Urothelium cell line (cell line): ENCODE measurements at places on chromosomes 4 and X.

DNA sequence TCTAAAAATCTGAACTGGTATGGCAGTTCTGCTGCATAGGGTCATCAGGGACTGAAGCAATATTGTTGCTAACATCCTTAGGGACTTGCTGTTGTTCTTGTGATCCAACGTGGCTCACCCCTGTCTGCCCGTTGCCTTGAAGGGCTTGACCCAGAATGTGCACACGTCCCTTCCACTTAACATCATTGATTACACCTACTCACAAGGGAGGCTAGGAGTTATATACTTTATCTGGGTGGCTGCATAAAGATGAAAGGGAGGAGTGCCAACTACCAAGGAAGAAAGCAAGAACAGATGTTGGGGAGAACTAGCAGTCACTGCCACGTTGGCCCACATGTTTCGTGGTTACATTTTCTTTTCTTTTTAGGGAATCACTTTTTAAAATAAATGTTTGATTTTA is 34.0 kb downstream of the SLC9A6 start:
- DNase-seq = no peak

DNA sequence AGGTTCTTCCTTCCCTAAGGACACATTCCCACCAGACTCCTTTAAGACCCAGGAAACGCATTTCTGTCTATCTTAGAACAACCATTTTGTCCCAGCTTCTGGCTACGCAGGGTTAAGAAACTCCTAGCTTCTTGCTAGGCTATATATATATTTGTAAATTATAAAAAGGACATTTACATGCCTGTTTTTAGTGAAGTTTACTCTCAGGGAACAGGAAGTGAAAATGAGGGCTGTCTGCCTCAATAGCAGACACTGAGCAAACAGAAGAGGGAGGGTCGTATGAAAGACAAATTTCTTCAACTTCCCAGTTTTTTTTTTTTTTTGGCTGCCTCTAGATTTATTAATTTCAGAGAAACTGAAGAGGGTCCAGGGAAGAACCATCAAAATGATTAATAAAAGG is 9.3 kb upstream of the FRMPD3 start:
- no peak for DNase-seq

- no peak for DNase-seq
Measured at GRCh38 chrX:16990839-16991238, 44.4 kb downstream of the REPS2 start.

DNA sequence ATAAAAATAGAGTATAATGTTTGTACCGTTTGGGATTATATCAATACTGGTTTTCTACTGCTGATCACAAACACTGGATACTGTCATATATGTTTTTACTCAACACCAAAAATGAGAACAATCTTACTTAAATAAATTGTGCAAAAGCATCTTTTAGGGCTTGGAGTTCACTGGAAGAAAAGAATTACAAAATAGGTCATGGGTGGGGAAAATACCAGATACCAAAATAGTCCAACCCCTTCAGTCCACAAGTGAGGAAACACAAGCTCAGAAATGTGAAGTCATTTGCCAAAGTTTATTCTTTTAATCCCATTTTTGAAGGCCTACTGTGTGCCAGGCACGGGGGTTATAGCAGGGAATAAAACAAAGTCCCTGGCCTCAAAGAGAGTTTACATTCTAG is 64.4 kb downstream of the ADGRG2 start:
- DNase-seq = no peak

DNA sequence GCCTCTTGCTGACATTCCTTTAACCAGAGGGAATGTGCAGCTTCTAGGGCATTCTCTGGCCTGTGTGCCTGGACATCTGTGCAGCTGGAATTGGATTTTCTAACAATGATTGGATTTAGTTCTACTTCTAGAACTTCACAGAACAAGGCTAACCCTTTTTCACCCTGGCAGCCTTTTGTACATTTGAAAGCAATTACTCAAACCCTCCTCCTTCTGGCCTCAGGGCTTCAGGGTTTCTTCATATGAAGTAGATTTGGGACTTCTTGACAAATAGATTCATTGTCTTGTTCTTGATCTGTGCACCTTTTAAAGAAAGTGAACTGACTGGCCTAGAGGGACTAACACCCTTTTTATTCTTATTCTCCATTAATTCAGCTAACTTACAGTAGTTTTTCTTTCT is 30.1 kb downstream of the SPATA18 start:
- no peak for DNase-seq

- no peak for DNase-seq
Measured at GRCh38 chr4:7661846-7662506, 227.2 kb upstream of the PSAPL1 start.

GRCh38 chr4:109915385-109916026 is 2.8 kb downstream of the EGF start:
- DNase-seq = no peak

DNA sequence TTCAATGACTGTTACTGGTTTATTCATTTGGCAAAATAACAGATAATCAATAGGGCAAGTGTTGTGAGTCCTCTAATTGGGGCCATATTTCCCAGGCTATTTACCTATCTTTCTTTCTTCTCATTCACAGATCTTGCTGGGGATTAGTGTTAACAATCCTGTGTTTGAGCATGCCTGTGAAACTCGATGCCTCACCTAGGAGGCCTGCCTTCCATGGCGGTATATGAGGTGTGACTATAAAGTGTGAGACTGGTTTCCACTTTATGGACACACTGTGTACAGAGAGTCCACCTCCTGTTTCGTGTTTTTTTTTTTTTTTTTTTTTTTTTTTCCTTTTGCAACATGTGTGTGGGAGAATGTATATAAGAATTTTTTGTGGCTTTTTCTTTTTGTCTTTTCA is 199.3 kb downstream of the BMPR1B start:
- DNase-seq = no peak

- no peak for DNase-seq
Measured at GRCh38 chrX:9923357-9923756, 43.8 kb upstream of the CLDN34 start.

DNA sequence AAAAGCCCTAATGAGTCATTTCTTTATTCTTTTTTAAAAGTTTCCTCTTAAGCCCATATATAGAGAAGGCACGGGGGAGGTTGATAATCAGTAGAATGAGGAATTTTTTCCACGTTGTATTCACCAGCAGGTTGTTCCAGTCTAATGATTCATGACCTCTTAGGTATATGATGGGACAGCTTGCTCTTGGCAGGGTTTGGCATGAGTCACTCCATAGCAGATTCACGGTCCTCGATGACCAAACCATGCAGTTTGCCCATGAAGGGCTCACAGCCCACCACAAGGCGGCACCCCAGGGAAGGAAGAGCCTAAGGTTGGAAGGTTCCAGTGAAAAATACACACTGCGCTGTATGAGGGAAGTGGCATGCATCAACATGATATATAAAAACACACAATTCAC is 623.8 kb upstream of the DIPK2B start:
- peak; percentile 89 for DNase-seq

- DNase-seq = no peak
Measured at GRCh38 chr4:188029114-188029513, 33.5 kb downstream of the ZFP42 start.

- DNase-seq = peak; percentile 59
Measured at GRCh38 chrX:129961180-129962083, 21.0 kb upstream of the BCORL1 start.

GRCh38 chr4:153564630-153565525 is 98.7 kb downstream of the TMEM131L start:
- DNase-seq = no peak

- no peak for DNase-seq
Measured at GRCh38 chrX:48713847-48714246, 17.3 kb downstream of the SUV39H1 start.

GRCh38 chr4:152485726-152486276 is 50.1 kb downstream of the FBXW7 start:
- no peak for DNase-seq

GRCh38 chr4:86181585-86181984 is 178.3 kb downstream of the MAPK10 start:
- DNase-seq = peak; percentile 8

- DNase-seq = no peak
Measured at GRCh38 chrX:15418707-15419181, 34.5 kb upstream of the VEGFD start.

DNA sequence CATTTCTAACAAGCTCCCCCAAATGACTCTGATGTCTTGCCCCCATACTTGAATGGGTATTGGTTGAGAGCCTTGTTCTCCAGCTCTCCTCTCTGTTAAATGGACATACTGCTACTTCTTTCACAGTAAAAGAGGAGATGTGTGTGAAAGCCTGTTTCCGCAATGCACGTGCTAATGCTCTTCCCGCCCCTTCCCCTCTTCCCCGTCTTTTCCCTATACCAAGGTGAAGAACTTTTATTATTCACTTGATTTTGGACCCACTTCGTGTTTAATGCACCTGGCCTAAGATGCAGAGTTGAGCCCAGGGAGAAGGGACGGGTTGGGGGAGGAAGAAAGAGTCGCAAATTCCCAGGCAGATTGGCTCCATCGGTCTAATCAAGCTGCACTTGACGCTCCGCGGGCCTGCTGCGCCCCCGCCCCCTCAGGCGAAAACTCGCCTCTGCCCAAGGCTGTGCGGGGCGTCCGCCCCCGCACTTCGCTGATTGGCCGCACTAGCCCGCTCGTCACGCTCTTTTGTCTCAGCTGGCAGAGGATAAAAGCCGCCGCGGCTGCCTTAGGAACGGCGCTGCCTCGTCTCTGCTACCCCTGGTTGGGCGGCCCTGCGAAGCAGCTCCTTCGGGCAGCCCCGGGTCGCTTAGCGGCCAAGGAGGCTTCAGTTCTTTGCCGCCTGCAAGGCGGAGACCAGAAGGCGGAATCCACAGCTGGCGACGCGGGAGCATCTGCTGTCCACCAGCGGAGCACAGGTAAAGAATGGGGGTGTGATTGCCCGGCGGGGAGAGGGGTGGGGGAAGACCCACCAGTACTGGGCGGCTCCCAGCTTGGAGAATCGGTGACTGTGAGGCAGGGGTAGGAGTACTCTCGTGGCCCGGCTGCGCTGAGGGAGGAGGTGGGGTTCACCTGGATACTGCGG is at the start of gene ZCCHC12:
Gene ZCCHC12, plus strand, starts transcription at position 562 of the 910 bp plus-strand sequence. CDS start 1,421 bp downstream, outside the sequence.
- DNase-seq = no peak

GRCh38 chrX:38142610-38143009 is 78.1 kb downstream of the SRPX start:
- no peak for DNase-seq

- no peak for DNase-seq
Measured at GRCh38 chr4:3248811-3249661, at the start of gene MSANTD1. MSANTD1 (plus strand) TSS chr4:3249159; CDS start chr4:3249223, 64 bp downstream.

GRCh38 chr4:150906987-150907633 is 108.0 kb downstream of the LRBA start:
- DNase-seq = peak; percentile 12

DNA sequence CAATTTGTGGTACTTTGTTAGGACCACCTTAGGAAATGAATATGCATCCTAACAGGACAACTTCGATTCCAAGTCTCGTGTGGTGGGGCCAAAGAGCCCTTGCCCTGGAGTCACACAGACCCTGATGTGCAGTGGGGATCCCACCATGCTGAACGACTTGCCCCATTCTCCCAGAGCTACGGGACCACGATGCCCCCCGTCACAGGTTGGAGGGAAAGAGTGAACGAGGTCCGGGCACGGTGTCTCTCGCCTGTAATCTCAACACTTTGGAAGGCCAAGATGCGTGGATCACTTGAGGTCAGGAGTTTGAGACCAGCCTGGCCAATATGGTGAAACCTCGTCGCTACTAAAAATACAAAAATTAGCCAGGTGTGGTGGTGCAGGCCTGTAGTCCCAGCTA is 14.4 kb upstream of the MSX1 start:
- no peak for DNase-seq

GRCh38 chrX:149259241-149259640 is 245.9 kb downstream of the IDS start:
- DNase-seq = peak; percentile 33

DNA sequence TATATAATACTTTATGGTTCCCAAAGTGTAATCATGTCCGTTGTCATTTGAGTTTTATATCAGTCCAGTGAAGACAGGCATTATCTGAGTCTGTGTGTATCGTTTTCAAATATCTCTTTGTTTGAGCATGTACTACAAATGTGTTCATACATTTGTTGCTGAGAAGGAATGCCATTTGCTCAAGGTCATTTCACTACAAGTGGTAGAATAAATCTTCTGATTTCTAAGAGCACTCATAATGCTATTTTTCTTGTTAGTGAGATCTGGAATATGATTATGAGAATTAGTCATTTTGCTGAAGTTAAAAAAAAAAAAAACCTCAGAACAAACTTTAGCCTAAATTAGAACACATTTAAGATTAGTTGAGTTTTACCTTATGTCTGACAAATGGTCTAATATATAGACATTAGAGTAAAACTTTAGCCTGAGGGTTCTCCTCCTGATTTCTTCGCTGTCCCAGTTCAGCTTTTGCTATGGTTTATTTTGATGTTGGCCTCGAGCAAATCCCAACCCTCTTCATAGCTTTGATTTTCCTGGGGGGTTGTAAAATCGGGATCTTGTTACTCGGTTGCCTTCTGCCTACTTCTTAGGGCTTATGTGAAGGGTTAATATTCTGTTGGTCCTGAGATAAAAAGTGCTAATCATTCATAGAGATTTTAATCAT is 87.1 kb downstream of the TMEM131L start:
- DNase-seq = no peak

- peak; percentile 56 for DNase-seq
Measured at GRCh38 chr4:41177016-41177415, 37.3 kb downstream of the APBB2 start.

DNA sequence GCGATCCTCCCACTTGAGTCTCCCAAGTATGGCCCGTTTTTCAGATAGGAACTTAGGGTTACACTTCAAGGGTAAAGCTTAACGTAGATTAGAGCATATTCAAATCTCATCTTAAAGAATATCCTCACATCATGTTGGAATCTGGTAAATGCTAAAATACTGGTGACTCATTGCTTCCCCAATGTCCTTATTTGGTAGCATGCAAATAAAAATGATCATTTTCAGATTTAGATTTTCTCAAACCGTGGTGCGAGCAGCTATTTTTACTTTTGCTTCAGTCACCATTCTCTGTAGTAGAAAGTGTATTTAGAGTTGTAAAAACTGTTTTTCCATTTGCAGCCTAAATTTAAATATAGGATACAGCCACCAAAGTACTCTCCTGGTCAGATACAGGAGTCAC is 101.5 kb upstream of the MAML3 start:
- DNase-seq = no peak

- DNase-seq = peak; percentile 6
Measured at GRCh38 chrX:64885850-64886249, 90.4 kb downstream of the ZC4H2 start.

GRCh38 chr4:156992943-156993342 is 21.3 kb upstream of the PDGFC start:
- no peak for DNase-seq

DNA sequence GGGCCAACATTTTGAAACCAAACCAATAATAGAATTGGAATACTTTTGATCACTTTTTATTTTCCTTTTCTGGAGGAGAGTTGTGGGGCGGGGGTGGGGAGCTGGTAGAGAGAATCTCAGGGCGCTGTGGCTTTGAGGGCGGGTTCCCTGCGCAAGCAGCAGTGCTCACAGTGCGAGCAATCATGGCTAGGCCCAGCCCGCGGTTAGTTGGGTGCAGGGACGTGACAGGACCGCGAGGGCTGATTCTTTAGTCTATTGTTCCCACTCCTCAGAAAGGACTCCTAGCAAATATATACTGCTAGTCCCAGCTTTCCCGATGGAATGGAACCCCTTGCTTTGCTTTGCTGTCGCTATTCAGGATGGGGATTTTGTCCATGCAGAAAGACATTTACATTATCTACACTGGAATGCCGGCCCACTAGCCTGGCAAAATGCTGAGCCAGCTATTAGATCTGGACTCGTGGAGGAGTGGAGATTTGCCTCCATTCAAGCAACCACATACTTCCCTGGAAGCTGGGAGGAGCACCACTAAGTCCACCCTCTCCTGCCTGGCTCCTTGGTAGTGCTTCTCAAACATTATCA is 23.9 kb upstream of the APLN start:
- DNase-seq = no peak

- DNase-seq = no peak
Measured at GRCh38 chr4:8761824-8762205, 109.8 kb downstream of the HMX1 start.
